Astrocyte of the hippocampus (primary cell): ENCODE measurements at places on chromosomes 4 and X.

DNA sequence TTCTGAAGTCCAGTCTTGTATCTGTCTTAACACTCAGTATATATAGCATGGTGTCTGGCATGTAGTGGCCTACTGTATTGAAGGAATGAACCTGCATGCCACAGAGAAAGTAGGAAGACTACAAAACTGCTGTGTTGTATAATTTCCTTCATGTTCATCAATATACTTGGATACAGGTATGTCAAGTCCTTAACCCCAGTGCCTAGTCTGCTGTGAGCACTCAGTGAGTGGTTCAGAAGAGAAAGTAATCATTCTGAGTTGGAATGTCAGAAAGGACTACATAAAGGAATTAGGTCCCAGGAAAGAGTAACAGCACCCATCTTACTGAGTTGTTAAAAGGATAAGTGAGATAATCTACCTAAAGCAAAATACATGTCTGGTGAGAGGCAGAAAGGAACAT lies 32.0 kb downstream of the ABCE1 start:
- DNase-seq, result no peak

GRCh38 chr4:74117024-74117534 lies 18.1 kb upstream of the CXCL2 start:
- DNase-seq, result peak; percentile 97

DNA sequence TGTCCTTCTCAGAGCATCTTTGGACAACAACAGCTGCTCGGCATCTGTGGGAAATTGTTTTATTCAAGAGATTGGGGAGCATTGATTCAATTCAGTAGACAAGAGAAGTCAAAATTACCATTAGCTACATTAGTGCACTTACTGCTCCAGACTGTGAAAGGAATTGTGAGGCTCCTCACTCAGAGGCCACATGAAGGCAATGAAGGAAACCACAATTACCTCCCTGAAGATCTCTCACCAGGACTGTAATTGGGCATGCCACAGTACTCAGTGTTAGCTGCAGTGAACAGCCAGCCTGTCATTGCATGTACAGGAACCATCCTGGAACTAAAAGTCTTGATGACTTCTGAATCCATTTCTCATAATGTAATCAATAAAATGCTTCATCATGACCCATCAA lies 144.8 kb downstream of the PPA2 start:
- DNase-seq, result peak; percentile 47

DNA sequence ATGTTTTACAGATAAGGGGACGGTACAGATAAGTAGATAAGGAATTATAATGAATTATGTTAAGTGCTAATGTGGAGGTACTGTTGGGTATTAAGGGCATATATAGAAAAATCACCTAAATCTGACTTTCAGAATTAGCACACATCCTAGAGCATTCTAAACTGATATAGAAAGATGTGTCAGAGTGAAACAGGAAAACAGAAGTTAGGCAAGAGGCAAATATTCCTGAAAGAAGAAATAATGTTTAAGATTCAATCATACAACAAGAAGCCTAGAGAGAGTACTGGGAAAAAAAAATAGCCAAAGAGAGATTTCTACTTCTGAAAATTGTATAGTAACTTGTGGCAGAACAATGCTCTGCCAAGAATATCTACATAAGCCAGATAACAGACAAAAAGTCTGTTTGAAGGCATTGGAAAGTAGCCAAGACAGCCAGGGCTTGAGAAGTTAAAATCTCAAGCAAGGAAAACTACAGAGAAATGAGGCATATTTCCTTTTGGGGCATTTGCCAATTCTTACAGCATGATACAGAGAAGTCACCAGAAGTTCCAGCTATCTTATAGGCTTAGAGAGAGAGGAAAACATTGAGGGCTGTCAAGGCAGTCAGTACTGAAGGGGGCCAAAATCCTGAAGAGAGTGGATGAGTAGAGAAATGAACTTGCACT lies 646.0 kb downstream of the RPA4 start:
- peak; percentile 68 for DNase-seq

GRCh38 chrX:70479247-70479921 lies 34.7 kb downstream of the DLG3 start:
- peak; percentile 48 for DNase-seq

GRCh38 chr4:149765630-149766029 lies 50.0 kb downstream of the IQCM start:
- peak; percentile 38 for DNase-seq

- peak; percentile 91 for DNase-seq
These were observed at the start of gene SORCS2 for GRCh38 chr4:7192252-7193029. Gene SORCS2, plus strand, starts transcription at chr4:7192538.

DNA sequence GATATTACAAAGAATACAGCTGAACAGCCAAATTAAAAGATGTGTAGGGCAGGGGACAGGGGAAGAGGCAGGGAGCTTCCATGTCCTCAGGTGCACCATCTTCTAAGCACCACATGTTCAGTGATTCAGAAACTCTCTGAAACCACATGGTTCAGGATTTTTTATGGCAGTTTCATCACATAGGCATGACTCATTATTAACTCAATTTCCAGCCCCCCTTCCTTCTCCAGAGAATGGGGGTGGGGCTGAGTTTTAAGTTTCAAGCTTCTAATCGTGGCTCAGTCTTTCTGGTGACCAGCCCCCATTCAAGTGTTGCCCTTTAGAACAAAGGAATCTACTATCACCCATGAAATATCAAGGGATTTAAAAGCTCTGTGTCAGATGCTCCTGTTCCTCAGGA lies 317.8 kb upstream of the GALNT7 start:
- peak; percentile 74 for DNase-seq

DNA sequence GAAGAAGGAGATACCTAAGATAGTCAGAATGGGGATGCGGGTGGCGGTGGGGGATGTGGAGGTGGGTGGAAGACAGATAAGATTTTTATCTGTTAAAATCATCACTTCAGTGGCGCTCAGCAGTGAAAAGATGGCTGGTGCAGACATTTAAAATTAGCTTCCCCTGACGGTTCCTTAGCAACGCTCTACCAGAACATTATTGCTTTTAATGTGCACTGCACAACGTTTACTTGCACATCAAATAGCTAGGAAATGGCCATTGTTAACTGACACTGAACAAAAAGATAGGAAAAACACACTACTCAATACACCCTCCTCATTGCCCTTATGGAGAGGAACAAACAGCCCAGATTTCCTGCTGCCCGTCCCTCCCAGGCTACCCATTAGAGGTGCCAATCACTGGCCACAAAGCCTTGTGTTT lies 61.0 kb upstream of the FTHL17 start:
- DNase-seq, result no peak

DNA sequence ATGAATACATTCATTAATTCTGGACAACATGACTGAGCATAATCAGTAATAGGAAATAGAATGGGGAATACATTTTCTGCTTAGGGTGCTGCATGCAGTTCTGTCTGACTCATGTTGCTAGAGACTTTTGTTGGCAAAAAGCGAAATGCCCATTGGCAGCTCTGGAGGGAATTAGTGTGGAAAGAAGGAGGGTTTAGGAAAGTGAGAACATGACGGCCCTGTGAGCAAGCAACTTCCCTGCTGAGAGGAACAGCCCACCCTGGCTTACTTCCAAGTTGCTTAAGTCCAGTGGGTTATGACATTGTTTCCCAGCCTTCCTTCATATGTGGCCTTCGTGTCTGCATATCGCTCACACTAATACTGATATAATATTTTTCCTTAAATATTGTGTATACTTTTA lies 13.8 kb downstream of the MAD2L1 start:
- peak; percentile 92 for DNase-seq

- no peak for DNase-seq
These were observed 16.8 kb upstream of the C4orf51 start for GRCh38 chr4:145663194-145663593.

- DNase-seq, result peak; percentile 96
These were observed at the start of gene PCDH18 for GRCh38 chr4:137531986-137532868. Gene PCDH18, minus strand, starts transcription at chr4:137532494. Its CDS starts 406 bp downstream, at chr4:137532088.

DNA sequence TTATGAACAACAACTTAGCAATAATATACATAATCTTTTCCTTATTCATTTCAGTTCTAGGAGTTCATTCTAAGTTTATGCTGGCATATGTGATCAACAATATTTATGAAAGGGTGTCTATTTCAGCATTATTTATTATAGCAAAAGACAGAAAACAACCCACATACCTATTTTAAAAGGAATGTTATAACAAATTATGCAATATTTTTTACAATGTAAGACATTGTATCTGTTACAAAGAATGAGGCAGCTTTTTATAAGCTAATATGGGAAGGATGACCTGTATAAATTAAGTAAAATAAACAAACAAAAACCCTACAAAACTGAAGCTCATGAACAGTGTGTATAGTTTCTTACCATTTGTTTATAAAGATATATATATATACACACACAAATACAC lies 42.7 kb downstream of the AGTR2 start:
- DNase-seq, result no peak

DNA sequence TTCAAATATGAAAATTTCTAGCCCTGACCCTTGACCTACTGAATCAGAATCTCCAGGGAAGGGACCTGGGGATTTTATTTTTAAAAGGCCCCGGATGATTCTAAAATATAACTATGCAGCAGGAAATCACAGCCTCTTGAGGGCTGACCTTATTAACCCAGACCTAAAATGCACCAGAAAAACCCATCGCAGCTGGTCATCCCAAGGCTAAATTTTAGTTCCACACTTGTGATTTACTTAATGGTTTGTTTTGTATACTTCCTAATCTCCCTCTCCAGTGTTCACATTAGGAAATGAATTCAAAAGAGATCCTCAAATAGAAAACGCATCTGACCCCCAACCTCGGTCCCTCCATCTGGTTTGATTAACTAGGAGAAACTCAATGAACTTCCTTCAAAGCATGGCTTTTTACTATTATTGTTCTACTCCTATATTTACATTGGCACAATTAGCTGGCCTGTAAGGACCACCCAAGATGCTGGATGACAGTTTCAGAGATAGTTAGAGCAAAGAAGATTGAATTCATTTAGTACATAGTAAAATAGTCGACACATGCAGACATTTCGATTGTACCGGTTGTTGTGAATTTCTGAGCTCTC lies 147.8 kb upstream of the MED14 start:
- no peak for DNase-seq

- DNase-seq, result no peak
These were observed 46.9 kb downstream of the SUPT20HL2 start for GRCh38 chrX:24266996-24267395.

- DNase-seq, result peak; percentile 59
These were observed 53.0 kb downstream of the SEPTIN11 start for GRCh38 chr4:77002321-77003107.

DNA sequence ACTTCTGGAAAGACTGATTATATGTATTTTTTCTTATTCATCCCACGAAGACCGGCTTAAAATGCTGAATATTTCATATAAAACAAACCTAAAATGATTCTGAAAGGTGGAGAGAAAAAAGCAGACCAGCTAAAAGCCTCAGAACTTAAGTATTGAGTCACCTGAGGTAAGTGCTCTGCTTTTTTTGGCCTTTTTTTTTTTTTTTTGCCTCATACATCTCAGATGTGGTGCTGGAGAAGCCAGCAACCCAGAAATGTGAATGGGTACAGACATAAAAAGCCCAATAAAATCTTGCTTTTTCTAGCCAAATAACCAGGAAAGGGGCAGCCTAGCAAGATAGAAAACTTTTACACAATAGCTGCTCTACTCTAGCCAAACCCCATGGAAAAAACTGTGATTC lies 57.0 kb downstream of the RLIM start:
- no peak for DNase-seq

DNA sequence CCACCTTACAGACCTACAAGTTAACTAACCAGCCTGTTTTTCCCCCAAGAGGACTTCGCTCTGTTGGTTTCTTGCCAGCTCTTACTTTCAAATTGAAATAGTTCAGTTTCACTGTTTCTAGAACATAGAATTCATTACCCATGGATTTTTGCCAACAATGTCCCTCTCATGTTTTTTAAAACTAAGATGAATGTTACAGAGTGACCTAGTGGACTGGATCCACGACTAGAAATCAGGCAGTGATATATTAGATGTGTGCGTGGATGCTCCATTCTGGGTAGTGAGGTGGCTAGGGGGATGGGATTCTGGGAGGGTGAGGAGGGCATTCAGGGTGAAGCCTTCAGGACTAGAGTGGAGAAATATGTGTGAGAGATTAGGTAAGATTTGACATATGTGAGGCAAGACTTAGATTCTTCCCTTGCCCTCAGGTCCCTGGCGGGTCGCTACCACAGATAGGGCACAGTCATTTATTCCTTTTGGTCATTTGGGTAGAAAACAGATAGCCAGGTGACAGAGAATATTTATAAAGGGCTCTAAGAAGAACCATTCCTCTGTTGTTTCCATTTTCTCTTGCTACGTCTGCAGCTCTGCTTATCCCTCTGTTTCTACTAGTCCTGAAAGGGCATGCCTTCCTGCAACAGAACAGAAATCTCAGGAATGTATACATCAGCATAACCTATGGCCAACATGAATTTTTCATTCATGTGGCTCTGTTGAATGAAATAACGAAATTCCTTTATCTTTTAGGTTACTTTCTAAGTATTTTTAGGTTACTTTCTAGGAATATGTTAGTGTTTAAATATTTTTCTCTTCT lies 15.4 kb upstream of the JADE1 start:
- DNase-seq, result peak; percentile 34

- no peak for DNase-seq
These were observed 125.5 kb upstream of the ARMCX2 start for GRCh38 chrX:101785142-101785541.

DNA sequence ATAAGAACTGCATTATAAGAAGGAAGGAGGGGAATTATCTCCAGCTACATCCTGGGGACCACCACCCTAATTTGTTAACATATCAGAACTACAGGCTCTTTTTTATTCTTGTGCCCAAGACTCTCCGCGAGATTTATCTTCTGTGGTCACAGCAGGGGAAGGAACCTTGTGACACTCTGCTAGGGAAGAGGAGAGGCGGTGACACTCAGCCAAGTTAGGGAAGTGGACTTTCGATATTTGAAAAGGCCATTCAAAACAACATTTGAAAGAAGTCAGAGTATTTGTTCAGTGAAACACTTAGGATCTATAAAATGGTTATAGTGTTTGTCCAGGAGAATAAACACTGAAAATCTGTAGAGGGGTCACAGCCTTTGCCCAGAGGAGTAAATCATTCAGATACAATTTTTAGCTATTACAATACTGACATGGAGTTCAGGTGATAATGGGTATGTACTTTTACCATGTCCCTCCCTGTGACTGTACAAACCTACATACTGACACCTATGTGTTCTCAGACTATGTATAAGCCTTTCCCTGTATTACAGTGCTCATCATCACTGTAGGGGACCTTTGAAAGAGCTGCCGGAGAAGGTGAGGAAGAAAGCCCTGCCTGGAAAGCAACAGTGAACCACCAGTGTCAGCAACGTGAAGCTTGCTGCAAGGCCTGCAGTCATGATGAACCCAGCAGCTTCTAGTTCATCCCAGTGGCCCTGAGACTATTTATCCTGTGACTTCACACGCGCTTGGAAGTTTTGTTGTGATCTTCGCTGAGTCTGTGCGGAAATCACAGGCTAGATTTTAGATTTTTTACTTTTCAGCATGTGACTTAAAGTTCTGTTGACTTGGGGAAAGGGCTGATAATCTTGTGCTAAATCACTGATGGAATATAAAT lies 8.5 kb upstream of the PTTG2 start:
- no peak for DNase-seq

DNA sequence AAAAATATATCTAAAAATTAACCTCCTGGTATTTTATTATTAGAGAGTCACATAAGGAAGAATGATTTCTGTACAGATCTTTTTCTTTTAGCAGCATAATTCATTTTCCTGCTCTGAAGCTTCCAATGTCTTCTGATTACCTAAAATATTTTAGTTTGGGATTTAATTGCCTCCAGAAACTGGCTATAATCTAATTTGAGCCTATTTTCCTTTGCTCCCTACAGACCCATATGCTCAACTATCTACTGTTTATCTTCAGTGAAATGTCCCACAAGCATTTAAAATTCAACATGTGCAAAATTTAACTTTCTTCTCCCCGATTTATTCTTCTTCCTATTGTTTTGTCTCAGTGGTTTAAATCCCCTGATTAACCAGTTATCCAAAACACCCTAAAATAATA lies 29.1 kb downstream of the NPY2R start:
- DNase-seq, result no peak
